DMS153 (cell line): ENCODE measurements at places on chromosomes 11 and 22.

DNA sequence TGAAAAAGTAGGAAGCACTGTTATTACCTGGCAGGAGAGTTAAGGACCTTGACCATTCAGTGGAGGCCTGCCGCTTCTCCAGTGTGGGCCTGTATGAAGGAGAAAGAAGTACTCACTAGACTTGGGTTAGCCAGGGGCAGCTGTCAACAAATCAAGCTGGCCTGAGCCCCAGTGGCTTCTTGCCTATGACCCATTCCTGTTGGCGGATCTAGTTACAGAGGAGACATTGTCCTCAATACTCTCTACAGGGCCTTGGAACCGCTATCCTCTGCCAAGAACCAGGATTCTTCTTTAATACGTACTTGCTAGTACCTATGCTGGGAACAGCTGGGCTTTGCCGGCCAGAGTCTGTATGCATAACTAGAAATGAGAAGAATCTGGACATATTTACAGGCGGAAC lies 68.1 kb downstream of the ALX4 start:
- DNase-seq: no peak

DNA sequence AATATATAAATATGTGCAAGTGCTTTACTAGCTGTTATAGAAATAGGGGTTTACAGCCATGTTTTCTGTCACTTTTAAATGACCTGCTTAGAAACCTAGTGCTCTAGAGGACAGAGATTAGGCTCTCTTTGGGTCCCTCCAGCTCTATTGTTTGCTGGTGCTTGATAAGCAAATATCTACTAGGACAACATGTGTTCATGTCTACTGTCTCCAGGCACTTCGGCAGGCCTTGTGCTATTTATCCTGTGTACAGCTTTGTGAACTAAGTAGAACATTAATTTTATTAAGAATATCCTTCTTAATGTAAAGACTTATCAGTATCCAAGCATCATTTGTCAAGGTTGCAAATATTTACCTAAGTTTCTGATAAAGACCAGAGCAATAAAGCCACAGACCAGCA lies 11.9 kb upstream of the RASSF10 start:
- no peak for DNase-seq

DNA sequence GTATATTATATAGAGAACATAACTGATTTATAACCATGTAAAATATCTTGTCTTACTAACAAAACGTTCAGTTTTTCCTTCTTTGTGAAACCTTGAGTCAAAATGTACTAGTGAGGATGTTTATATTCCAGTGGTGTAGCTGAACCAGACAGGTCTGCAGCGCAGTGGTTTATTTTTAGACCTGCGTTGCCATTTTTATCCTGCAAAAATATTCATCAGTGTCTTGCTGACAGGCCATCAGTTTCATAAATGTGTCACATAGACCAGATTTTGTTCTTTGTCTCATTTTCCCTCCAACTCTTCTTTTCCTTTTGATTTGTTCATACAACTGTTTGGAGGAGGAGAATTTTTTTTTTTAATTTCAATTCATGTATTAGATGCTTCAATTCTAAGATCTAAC lies 43.1 kb downstream of the HSD17B12 start:
- no peak for DNase-seq

GRCh38 chr22:24440270-24440717 lies 12.9 kb downstream of the ADORA2A start:
- DNase-seq: no peak

DNA sequence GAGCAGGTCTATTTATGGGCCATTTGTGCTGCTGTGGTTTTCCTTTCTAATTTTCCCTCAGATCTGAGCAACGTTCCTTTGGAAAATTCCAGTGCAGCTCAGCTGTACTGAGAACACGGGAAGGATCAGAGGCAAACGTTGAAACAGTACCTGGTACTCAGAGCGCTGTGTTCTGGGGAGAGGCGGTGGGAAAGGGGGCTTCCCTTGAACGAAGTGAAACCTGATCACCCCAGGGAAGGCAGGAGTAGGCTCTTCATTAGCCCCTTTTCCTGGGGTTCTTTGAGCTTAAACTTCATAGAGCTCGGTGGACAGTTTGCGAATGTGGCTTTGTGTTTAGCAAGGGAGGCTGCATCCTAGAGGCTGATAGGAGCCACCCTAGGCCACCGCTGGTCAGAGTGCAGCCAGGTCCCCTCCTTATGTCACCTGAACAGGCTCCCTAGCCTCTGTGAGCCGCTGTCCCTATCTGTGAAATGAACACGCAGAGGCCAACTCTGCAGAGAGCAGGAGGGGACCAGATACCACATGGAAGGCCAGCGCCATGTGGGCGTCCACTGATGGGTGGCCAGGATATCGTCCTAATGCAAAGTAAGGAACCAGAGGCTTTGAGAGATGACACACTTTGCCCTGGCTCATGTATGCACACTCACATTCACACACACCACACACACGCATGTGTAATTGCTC lies 1464.8 kb downstream of the BRD1 start:
- DNase-seq: no peak

GRCh38 chr22:21032037-21032867 lies at the start of gene SLC7A4:
Gene SLC7A4 (minus strand): TSS chr22:21032561. CDS start chr22:21031812, 749 bp downstream.
- DNase-seq: no peak
